Diencephalon (tissue), 1 donor: ENCODE measurements at places on chromosomes 7 and 10. TPM values are rescaled to one million over a fixed set of nuclear protein-coding genes. Genes with fewer than 3 reads are reported as not detected.

Gene HOXA6
- not detected for total RNA-seq

Gene GRID2IP
- 2.1 TPM for total RNA-seq

Gene SORBS1
- 90.7 TPM for total RNA-seq

Gene PHKG1
- 7.2 TPM for total RNA-seq

Gene NPC1L1
- total RNA-seq, result not detected

Gene TCF7L2
- 84.0 TPM for total RNA-seq

Gene LRRC27
- 16.8 TPM for total RNA-seq

Gene INSYN2A
- 22.6 TPM for total RNA-seq

Gene CRHR2
- 1.6 TPM for total RNA-seq

Gene MSMB
- total RNA-seq, result not detected

Gene CYP3A5
- not detected for total RNA-seq

Gene VWDE
- total RNA-seq, result 2.1 TPM

Gene HOXA1
- total RNA-seq, result not detected

Gene INHBA
- total RNA-seq, result 12.7 TPM

Gene AKR1D1
- not detected for total RNA-seq

Gene C10orf90
- total RNA-seq, result 1.2 TPM

Gene ERLIN1
- 15.0 TPM for total RNA-seq

Gene ANKRD30A
- not detected for total RNA-seq

Gene CAV1
- total RNA-seq, result 10.6 TPM

Gene CALHM1
- total RNA-seq, result 0.23 TPM

Gene OR2A42
- total RNA-seq, result under 0.01 TPM

Gene MOGAT3
- total RNA-seq, result not detected

Gene PAOX
- total RNA-seq, result 5.1 TPM

Gene AVL9
- 70.8 TPM for total RNA-seq

Gene LIPN
- total RNA-seq, result not detected

Gene SFRP5
- 3.2 TPM for total RNA-seq

Gene CALML3
- total RNA-seq, result 0.69 TPM

Gene FXYD4
- not detected for total RNA-seq

Gene TRPV5
- 0.23 TPM for total RNA-seq

Gene AMPH
- 61.6 TPM for total RNA-seq

Gene FBXL13
- total RNA-seq, result 18.5 TPM

Gene PLEKHS1
- total RNA-seq, result not detected

Gene NOM1
- 22.8 TPM for total RNA-seq

Gene ELN
- total RNA-seq, result 33.2 TPM

Gene CCL24
- not detected for total RNA-seq

Gene NRG3
- total RNA-seq, result 26.3 TPM

Gene CCM2
- 26.1 TPM for total RNA-seq

Gene DUSP5
- total RNA-seq, result 3.7 TPM

Gene LHFPL3
- 66.0 TPM for total RNA-seq

Gene CCL26
- not detected for total RNA-seq

Gene RNLS
- 8.8 TPM for total RNA-seq

Gene TFPI2
- total RNA-seq, result 0.92 TPM

Gene UNCX
- 2.3 TPM for total RNA-seq

Gene PAPSS2
- total RNA-seq, result 3.7 TPM

Gene GBX1
- total RNA-seq, result 1.6 TPM

Gene RPP38
- total RNA-seq, result 10.1 TPM

Gene ARHGAP22
- 7.2 TPM for total RNA-seq

Gene PGAM2
- 16.4 TPM for total RNA-seq
